Inflammatory macrophage treated with lipopolysaccharide for 1 hour (primary cell): ENCODE measurements at places on chromosomes 2 and 18.

DNA sequence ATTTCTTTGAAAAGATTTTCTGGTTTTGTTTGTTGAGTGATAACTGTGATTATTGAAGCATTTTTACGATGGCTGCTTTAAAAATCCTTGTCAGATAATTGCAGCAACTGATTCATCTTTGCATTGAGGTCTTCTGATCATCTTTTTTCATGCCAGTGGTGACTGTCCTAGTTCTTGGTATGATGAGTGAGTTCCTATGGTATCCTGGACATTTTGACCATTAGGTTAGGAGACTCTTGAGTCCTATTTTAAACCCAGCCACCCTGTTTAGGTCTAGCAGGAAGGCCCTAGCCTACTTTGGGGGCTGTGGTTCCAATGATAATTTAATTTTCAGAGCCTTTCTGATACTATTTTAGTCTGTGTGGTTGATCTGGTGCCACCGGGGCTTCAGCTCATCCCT, 72.7 kb upstream of the REV1 start:
- no peak for DNase-seq

GRCh38 chr2:112709703-112710102, 11.1 kb upstream of the NT5DC4 start:
- DNase-seq, result no peak

DNA sequence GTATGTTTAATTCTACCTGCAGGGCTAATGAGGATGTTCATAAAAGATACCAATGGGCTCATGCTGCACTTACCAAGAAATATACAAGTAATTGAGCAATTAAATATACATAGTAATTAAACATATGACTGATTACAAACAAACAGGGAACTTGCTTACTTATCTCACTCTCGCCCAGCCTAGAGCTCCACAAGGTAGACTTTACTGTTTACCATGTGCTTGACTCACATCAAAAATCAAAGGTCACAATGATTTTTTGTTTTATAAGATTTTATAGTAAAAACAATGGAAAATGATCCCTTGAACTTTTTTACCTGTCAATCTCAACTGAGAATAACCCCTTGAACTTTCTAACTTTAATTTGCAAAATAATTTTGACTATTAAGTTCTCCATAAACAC, 1395.1 kb downstream of the SUCLG1 start:
- DNase-seq, result no peak

DNA sequence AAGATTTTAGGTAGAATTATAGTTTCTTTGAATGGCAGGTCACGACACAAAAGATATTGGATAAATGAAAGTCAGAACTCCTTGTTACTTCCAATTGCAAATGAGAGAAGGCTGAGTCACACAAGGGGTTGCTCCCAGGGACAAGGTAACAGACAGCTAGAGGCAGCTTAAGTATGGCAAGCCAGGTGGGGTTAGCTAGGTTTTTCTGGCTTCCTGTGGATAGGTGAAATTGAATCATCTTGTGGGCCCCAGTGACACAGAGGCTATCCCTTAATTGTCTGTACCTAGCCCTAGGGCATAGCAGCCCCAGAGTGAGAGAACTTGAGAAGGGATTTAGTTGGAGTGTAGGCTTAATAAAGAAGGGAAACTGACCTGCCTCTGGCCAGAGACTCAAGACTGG, 407.7 kb upstream of the SLC8A1 start:
- DNase-seq, result no peak

GRCh38 chr18:40672590-40672989, 1282.4 kb upstream of the PIK3C3 start:
- DNase-seq, result no peak

DNA sequence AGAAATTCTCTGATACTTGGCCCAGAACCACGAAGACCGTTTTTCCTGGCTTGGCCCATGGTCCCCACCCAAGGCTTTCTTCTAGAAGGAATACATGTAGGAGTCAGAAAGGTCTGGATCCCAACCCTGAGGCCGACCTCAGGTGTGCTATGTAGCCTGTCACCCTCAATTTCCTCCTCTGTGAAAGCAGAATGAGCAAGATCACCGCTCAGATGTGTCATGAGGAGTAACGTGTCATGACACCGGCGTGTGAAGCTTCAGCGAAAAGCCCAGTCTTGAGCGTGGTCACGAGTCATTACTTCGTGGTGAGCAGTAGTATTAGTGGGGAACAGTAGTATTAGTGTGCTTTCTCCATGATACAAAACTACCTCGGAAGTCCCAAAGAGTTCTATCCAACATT, 103.4 kb downstream of the ALPK2 start:
- peak; percentile 63 for DNase-seq

GRCh38 chr2:37560863-37561614, 110.4 kb downstream of the CDC42EP3 start:
- DNase-seq, result no peak

- no peak for DNase-seq
Observed at GRCh38 chr2:220695397-220696279, 876.5 kb downstream of the EPHA4 start.

DNA sequence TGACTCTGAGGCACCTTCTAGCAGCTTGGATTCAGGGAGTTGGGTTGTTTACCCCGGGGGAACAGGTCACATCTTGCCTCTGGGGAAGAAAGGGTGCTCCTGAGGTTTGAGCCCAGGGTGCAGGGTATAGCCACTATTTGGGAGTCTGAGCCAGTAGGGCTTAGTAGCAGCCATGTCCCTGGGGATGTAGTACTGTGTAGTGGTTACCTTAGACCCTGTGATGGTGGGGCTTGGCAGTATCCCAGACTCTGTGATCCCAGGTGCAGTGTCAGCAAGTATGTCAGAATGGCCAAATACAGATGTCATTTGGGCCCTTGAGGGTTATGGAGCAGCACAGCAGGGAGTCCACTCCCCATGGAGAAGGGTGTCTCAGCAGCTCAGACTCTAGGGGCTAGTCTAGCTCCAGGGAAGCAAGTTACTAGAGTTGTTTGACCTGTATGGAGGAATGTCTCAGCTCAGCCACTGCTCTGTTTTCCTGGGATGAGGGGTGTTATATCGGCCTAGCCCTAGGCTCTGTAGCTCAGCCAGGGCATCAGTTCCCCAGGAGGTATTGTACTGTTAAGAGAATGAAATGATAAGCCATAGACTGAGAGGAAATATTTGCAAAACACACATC, 151.3 kb downstream of the UBR3 start:
- DNase-seq, result no peak

GRCh38 chr18:49761771-49762170, 51.6 kb downstream of the ACAA2 start:
- no peak for DNase-seq
